ENCODE measurements at places on chromosomes 1 and 21.

DNA sequence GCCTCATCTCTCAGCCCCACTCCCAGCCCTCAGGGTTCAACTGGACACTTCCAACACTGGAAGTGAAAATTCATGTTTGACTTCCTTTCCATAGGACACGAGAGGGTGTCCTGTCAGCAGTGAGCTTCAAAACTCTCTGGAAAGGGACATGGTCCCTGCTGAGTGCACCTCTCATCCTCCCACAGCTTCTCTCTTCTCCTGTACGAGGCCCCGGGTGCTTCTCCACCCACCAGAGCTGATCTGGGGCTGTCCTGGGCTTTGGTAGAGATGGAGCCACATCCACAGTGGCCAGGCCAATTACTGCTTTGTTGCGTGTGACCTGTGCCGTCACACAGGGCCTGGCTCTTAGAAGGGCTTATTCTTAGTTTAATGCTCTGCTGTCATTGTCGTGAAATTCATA is 182.3 kb downstream of the RRAGC start:
- DNase-seq, result no peak

GRCh38 chr1:29827237-29827750 is 591.0 kb downstream of the PTPRU start:
- DNase-seq, result no peak

DNA sequence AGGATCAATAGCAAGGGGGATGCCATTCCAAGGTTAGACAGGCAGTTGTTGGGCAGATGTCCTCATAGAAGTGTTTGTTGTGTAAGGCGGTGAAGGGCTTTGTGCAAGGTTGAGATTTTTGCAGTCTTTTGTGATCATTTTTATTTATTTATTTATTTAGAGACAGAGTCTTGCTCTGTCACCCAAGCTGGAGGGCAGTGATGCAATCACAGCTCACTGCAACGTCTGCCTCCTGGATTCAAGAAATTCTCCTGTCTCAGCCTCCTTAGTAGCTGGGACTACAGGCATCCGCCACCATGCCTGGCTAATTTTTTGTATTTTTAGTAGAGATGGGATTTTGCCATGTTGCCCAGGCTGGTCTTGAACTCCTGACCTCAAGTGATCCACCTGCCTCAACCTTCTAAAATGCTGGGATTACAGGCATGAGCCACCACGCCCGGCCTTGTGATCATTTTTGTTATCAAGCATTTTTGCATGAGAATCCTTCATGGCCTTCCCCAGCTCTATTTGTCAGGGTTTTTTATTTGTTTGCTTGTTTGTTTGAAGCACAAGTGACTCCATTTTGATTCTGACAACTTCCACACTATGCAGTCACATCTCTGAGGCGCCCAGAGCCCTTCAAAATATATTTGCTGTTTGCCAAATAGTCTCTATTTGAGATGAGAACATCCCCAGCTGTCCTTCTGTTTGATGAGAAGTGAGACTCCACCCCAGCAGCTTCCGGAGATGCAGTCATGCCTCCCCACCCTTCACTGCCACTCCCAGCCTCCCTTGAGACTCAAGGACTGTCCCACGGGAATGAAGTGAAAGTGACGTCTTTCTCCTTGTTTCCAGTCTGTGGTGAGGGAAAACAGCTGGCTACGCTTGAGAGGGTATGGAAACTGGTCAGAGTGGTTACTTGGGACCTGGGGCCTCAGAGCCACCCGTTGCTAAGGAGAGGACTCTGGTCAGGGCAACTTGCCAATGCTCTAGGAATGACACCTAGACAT is 38.0 kb downstream of the TMEM50B start:
- DNase-seq, result no peak

DNA sequence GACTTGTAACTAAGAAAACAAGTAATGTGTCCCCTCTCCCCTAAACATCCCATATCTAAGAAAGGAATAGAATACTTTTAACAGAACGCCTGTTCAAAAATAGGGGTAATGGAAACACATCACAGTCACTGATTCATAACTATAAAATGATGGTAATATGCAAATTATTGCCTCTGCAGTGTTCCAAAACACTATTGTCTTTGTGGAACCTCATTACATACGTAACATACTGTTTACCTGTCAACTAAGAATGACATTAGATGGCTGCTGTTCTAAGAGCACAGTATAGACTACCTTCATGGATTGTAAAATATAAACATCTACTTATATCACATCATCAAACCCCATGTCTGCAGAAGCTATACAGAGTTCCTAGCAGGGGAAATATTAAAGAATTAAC is 3.4 kb upstream of the BCL2L15 start:
- no peak for DNase-seq

DNA sequence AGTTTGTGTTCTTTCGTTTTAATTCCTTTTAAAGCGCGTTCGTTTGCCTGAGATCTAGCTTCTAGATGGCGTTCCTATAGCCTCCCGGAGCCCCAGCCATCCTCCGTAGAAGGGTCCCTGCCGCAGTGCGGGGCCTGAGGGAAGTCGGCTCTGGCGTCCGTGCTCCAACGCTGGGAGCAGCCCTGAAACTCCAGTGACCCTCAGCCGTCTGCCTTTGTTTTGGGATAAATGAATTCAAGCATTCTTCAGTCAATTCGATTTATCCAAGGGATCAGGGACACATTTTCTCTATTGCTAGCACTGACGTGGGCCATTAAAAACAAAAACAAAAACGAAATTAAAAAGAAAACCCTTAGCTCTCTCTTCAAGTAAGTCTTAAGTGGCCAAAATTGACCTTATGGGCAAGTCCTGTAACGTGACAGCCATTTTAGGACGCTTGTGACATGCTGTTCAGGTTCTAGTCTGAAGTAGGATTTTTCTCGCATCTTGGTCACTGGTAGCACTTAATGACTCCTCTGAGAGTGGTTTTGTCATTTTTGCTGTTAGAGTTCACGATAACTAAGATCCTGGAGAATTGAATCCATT is 742 bp upstream of the HSPA13 start:
- DNase-seq, result peak; percentile 65

DNA sequence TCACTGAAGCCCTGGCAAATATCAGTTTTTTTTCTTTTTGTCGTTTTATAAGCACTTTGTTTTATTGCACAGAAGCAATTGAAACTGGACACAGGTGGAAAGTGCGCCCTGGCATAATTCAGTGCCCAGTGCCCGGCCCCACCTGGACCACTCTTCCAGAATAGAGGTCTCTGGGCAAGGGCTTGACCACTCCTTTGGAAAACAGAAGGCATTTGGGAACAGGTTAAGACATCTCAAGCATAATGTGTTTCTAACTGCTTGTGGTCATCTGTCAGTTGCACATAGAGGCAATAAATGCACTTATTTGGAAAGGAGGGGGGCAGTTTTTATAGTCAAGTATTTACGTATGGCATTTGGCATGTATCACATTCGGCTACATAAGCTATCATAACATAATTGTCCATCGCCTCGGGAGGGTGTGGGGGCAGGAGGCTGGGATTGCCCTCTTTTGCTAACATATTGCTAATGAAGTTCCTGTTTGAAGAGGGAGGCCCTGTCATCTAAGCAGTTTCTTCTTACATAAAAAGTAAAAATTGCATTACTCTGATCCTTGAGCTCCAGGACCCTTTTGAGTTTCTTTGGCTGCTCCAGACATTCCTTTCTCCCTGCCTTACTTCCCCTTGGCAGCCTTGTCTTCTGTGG is 14.7 kb upstream of the CD2 start:
- DNase-seq, result no peak

DNA sequence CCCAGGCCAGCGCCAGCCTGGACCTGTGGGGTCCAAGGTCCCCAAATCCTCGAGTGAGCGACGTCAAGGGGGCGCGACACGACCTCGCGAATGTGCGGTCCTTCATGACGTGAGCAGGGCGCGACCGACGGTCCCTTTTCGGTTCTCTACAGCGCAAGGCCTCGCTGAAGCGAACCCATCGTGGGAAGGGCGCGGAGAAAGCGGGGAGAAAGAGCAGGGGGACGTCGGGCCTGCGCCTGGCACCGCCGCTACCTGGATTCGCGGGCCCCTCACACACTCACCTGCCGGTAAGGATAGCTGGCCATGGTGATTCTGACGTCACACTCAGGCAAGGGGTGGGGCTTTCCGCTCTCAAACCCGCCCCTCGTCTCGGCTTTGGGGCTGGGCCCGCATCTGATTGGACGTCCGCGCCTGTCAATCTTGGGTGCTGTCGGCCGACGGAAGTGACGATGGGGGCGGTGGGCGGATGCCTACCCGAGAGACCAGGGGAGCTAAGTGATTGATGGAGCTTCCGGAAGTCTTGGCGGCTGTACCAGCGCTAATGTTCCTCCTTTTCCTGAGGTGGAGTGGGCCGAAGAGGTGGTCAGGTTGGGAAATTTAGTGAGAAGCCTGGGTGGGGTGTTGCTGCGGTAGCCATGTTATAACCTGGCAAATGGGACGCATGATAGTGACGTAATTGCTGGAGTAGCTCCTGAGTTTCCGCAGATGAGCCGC is at the start of gene PEF1:
PEF1 (minus strand) TSS at position 317 of the 714 bp plus-strand sequence; CDS start at position 305, 12 bp downstream.
- peak; percentile 98 for DNase-seq

DNA sequence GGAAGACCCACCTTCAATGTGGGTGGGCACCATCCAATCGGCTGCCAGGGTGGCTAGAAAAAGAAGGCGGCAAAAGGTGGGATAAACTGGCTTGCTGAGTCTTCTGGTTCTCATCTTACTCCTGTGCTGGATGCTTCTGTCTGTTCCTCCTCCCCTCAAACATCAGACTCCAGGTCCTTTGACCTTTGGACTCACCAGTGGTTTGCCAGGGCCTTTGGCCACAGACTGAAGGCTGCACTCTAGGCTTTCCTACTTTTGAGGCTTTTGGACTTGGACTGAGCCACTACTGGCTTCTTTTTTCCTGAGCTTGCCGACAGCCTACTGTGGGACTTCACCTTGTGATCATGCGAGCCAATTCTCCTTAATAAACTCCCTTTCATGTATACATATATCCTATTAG is 55.9 kb downstream of the VCAM1 start:
- DNase-seq, result no peak

GRCh38 chr1:84691122-84691783 is 992 bp upstream of the SSX2IP start:
- DNase-seq, result no peak

DNA sequence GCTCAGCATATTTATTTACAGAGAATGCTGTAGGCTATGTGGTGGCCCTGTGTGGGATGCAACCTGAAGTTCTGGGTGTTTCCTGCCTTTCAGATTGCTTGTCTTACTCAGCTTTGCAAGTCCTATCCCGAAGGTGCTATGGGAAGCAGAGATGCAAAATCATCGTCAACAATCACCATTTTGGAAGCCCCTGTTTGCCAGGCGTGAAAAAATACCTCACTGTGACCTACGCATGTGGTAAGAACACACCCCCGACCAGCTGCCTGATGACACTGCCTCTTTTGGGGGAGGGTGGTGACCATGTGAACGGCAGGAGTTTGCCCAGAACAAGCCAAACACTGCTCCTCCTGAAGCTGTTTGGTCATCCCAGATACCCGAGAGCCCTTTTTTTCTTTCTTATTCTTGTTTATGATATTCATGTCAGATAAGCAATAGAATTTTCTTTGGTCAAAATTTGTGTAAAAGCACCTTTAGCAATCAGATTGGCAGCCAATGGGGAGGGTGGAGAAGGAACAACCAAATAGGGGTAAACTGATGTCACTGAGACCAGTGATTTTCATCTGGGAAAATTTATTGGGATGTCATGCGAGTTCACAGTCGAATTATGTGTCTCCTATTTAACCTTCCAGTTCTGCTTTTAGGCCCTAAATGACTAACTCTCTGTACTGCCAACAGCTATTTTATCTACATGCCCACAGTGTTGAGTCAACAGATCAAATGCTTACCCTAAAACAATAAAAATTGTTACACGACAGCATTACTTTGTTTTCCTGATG is 82.6 kb downstream of the EVA1C start:
- no peak for DNase-seq

GRCh38 chr1:41305576-41306363 is 55.5 kb upstream of the FOXO6 start:
- no peak for DNase-seq

DNA sequence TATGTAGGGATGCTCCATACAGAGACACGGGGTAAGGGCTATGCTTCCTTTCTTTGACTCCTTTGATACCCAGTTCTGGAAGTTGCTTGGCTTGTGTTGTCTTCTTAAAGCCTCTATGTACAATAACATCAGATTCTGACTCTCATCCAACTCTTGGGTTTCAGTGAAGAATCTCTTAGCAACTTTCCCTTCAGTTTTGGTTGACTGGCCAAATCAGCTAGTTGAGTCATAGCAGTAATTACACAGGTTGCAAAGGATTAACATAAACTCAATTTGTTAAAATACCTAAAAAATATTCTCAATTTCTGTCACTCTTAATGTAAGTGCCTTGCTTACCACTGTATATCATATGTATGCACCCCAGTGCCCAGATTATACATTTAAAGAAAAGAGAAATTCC is 9.2 kb downstream of the CD1E start:
- DNase-seq, result no peak

DNA sequence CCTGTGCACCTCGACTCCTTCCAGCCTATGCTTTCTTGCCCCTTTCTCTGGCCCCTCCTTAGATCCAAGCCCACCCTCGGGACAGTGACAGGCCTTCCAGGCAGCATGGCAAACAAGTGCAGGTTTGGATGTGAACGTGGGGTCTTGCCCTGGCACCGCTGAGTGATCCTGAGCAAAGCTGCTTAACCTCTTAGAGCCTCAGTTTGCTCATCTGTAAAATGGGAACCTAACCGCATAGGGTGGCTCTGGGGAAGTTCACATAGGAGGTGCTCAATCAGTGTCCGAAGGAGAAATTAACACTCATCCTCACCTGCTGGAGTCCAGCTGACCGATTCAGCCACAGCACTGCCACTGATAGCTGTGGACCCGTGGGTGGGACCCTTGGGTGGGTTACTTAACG is 7.2 kb downstream of the MFAP2 start:
- no peak for DNase-seq

DNA sequence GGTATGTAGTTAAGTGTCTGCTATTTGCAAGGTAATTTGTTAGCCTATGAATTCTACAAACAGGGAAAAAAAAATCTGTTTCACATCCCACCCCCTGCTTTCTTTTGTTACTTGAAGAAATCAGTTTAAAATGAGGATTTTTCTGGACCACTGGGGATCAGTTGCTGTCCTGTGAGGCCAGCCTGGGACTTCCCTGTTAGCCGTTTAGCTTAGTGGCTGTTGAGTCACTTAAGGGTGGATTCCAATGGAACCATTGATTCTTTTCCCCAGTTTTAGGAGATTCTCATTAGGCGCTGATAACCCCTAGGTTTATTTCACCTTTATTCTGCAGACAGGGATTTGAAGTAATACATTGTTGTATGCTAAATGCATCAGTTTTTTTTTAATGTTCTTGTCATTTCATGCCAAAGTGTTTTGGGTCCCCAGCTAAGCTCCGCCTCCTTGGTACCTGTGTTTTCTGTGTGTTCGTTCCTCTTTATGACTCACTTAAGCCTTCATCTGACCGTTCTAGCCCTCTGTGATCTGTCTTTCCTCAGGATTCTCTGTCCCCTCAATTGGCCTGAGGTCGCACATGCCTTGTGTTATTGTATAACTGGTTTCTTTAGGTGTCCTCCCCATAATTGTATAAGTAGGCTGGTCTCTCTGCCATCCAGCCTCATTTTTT is 59.3 kb downstream of the NOS1AP start:
- DNase-seq, result no peak

DNA sequence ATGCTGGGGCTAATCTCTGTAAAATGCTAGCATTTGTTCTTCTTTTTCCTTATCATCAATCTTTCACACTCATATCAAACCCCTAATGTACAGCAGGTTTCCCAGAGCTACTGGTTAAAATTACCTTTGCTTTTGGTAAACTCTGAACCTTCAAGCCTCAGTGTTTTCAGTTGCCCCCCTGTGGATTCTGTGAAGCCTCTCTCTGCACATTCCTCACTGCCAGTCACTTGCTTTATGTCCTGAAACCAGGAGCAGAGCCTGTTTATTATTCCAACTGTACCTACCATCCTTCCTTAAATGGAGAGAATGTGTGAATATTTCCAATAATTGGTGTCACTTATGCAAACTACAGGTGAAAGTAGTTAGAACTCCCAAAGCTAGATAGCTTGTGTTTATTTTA is 134.2 kb downstream of the NEK7 start:
- DNase-seq, result no peak
